ENCODE measurements at places on chromosomes 11 and 22.
A peak's percentile ranks its signal among the peaks of the same experiment; 100 is the strongest.

GRCh38 chr11:27406498-27407354 lies 43.7 kb upstream of the CCDC34 start:
- no peak for ATAC-seq

DNA sequence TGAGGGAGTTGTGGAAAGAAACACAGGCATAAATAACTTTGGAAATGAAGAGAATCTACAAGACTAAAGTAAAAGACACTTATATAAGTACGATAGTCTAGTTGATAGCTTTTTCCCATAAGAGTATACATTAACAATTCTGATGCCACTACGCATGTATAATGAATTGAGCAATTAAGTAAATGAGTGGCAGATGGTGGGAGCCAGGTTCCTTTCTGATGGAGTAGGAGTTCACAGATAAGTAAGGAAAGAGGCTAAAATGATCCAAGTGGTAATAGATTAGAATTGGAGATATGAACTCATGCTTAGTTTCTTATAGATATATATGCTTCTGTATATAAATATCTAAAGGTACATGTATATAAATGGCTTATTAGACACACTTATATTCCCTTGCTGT lies 368.3 kb downstream of the FAM181B start:
- no peak for ATAC-seq

GRCh38 chr11:109939166-109939810 lies 153.9 kb upstream of the ZC3H12C start:
- no peak for ATAC-seq

GRCh38 chr11:95999711-96000406 lies 76.0 kb upstream of the MTMR2 start:
- no peak for ATAC-seq

DNA sequence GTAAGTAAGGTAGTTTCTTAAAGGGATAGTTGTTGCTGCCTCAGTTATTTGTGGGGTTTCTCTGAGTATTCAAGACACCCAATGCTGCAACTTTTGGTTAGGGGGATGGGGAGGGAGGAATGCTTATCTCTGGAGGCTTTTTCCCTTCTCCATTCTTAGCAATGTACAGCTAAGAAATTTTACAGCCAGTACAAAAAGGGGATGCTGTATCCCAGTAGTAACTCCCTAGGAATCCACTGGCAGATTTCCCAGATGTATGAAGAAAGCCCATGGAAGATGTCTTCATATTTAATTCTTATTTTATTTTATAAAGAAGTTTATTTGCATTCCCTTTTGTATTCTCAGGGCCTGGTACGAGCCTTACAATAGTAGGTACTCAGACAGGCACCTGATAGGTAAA lies 154.8 kb downstream of the ENTHD1 start:
- ATAC-seq: no peak

GRCh38 chr11:16099343-16099900 lies 256.9 kb downstream of the SOX6 start:
- ATAC-seq: no peak

GRCh38 chr11:46902694-46903093 lies 15.7 kb downstream of the LRP4 start:
- ATAC-seq: no peak

GRCh38 chr11:126487711-126488110 lies 132.2 kb downstream of the ST3GAL4 start:
- ATAC-seq: no peak

DNA sequence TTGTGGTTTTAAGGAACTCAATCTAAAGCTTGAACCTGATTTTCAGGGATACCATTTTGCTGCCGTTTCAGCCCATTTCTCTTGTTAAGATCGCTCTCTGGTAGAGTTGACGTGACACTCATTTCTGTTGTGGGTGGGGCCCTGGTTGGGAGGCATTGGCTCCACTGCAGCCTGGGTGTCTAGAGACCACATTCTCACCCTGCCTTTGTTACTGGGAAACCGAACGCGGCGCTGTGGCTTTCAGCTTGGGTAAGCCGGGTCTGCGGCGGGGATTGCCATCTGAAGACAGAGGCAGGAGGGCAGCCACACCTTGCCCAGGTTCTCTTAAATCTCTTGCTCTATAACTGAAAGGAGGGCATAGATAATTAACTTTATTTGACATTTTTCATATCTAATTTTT lies 3.2 kb downstream of the EHF start:
- ATAC-seq: no peak

GRCh38 chr11:45535033-45535432 lies 130.4 kb downstream of the CHST1 start:
- ATAC-seq: no peak

GRCh38 chr11:61950035-61950547 lies at the start of gene BEST1:
Gene BEST1 (plus strand): TSS chr11:61950351. CDS start chr11:61951807, 1,456 bp downstream.
- ATAC-seq: no peak

DNA sequence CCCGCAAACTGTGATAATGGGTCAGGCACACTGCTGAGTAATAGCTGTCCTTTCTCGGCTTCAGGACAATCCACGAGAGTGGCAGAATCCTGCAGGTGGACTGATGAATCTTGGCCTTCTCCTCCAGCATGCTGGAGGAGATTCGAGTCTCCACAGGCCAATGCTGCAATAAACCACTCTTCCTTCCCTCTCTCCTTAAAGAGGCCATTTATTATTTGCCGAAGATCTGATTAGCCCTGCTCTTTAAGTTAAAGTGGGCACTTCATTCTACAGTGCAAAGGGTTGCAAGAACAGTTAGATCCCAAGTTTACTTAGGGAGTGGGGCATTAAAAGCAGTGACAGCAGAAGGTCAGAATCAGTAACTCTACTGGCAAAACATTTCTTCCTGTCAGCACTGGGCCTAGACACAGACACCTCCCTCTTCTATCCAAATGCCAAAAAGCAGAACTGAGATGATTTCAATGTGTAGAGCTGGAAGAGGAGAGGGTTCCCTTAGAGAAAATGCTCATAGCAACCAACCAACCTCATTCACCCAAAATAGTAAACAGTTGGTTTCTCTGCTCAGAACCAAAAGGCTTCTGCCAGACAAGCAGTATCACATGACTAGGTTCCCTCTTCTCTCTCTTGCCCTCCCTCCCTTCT lies 121.7 kb downstream of the SGSM3 start:
- ATAC-seq: peak; percentile 86

- ATAC-seq: no peak
Measured at GRCh38 chr11:117633976-117634755, 162.8 kb downstream of the DSCAML1 start.

DNA sequence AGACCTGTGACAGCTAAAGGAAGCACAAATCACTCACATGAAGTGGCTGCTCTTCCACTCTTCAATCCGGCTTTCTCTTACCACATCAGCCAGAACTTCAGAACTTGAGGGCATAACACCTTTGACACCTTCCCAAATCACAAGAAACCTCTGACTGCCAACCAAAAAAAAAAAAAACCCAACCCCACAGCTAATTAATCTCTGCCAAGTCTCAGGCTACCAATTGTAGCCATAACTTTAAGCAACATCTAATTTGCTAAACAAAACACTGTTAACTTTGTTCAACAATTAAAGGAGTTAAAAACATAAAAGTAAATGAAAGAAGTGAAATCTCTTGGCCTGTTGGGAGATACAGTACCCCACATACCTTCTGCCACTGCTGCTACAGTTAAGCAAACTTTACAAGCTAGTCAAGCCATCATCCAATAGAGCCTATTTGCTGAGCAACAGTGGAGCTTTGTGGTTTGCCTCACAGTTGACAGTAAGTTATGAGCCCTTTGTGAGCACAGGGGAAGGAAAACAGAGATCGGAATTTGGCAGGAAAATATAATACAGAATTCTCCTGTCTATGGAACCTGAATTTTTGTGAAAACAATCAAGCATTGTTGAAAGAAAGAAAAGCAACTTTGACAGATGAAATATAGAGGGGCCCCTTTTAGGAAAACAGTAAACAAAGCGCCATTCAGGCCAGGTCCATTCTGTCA lies at the start of gene SOX6:
Gene SOX6, minus strand, starts transcription at position 490 of the 704 bp plus-strand sequence. CDS start 15,298 bp downstream, outside the sequence.
- ATAC-seq: no peak

DNA sequence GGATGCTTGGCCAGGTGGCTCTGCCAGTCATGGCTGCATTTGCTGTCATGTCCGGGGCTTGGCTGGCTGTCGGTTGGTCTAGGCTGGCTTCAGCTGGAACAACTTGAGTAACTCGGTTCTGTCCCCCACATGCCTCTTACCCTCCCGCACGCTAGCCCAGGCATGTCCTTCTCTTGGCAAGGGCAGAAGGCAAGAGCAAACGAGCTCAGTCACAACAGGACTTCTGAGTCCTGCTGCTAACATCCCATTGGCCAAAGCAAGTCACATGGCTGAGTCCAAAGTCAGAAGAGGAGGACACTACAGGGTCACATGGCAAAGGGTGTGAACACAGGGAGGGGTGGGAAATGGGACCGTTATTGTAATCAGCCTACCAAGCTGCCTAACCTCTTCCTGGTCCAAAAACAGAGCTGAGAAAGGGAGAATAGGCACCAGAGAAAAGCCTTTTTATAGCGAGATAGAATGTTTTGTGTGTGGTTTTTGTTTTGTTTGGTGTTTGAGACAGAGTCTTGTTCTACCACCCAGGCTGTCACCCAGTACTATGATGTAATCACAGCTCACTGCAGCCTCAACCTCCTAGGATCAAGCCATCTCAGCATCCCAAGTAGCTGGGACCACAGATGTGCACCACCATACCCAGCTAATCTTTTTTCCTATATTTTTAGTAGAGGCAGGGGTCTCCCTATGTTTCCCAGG lies 81.9 kb downstream of the MN1 start:
- ATAC-seq: no peak

GRCh38 chr11:68137833-68138232 lies 16.6 kb upstream of the CHKA start:
- no peak for ATAC-seq

DNA sequence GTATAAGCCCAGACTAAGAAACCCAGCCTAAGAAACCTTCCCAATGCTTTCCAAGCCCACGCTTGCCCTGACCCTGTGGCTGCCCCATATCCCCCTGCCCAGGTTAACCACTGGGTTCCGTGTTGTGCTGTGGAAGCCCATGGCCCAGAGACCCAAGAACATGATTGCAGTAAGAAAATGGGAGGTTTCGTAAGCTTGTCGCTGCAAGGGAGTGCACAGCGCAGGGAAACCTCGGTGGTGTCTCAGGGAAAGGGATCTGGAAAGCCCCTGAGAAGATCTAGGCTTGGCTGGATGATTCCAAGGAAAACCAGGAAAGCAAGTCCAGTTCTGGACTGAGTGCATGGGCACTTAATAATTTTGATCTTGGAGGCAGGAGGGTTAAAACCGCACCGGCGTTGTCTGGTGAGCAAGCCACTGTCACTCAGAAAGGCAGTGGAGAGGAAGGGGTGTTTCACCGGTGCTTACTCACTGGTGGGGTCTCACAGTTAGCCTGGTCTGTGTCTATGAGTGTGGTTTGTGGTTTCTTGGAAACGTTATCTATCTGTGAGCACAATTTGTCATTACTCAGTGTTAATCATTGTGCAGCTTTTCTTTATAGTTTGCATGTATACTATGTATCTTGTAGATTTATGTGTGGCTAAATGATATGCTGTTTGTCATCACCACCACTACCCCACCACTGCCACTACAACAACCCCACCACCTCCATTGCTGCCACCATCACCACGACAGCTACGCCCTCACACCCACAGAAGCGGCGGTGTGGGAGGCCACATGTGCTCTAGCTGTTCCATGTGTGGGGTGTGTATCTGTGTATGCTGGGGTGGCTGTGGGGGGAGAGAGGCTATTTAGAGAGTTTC lies 53.3 kb upstream of the PRDM11 start:
- ATAC-seq: no peak

- no peak for ATAC-seq
Measured at GRCh38 chr11:61090521-61090920, 11.8 kb upstream of the CD5 start.

- no peak for ATAC-seq
Measured at GRCh38 chr11:70694371-70694770, 296.0 kb downstream of the CTTN start.

DNA sequence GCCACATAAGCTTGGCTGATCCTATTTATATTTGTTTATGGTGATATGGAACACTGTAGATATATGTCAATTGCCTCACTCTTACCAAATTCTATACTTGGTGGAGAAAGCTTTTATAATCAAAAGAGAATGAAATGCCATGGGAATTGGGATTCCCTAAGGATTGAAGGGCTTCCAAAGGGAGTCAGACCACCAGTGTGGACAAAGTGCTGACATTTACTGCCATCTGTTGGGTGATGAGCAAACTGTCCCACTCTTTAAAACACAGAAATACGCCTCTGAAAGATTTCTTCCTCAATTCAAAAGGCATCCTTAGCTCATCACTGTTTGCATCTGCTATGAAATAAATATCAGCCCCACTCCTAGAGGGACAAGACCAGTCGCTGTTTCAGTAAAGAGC lies 7.1 kb downstream of the SLC1A2 start:
- no peak for ATAC-seq

DNA sequence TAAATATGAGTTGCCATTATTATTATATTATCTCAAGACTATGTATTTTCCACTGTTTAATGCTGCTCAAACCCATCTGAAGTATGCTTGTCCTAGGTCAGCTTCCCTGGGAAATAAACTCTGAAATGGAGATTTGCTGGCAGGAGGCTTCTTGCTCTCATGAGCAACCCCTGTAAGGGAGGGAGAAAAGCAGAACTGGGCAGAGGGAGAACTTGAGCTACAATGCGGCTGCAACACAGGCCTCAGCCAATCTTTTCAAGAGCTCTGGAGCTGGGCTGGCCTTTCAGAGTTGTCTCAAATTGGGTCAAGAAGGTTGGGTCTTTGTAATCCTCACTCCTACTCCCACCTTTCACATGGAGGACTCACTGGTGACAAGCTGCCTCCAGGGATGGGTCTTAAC lies 412.6 kb downstream of the TENM4 start:
- no peak for ATAC-seq

GRCh38 chr11:104522650-104523049 lies 358.7 kb upstream of the PDGFD start:
- no peak for ATAC-seq

- peak; percentile 47 for ATAC-seq
Measured at GRCh38 chr11:62664405-62665074, 470 bp downstream of the C11orf98 start.

GRCh38 chr11:58762284-58763119 lies 30.8 kb upstream of the GLYAT start:
- no peak for ATAC-seq
